ENCODE measurements at places on chromosomes 4 and X. TPM values are rescaled to one million over a fixed set of nuclear protein-coding genes. Genes with fewer than 3 reads are reported as not detected.

The SPIN2A gene
- total RNA-seq, result 0.63 TPM

The SMIM31 gene
- not detected for total RNA-seq

The ETDC gene
- total RNA-seq, result not detected

The MAGED4B gene
- total RNA-seq, result 62.1 TPM

The CLGN gene
- 6.4 TPM for total RNA-seq

The CT47B1 gene
- total RNA-seq, result not detected

The DOK7 gene
- total RNA-seq, result 1.4 TPM
